NCI-H2081 treated with DMSO at 0.1 percent for 48 hours (cell line): ENCODE measurements at places on chromosomes 13 and 19.

DNA sequence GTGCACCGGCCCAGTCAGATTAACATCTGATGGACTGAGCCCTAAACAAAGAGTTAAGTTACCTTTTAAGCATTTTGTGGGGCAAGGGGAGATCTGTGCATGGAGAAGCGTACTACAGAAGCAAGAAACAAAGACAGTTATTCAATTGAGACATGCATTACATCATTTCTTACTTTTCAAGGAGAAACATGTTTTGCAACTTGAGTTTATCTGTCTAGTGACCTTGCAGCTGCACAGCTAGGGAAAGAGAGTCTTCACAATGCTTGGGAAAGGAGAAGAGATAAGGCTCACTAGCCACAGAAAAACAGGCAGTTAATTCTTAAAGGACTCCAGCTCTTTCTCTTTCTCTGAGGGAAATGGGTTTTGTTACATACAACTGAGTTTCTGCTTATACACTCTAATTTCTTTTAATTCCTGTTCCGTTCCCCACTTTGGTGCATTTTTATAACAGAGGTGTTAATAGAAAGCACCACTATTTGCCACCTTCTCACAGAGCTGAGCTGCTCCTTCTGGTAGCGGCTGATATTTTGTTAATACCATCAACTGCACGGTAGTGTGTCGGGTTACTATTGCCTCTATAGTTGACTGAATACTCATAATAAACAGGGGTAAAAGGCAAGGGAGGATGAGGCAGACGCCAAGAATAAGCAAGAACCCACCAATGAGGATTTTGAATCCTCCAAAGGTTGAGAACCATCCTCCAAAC lies 55.9 kb downstream of the ZNF431 start:
- no peak for DNase-seq

DNA sequence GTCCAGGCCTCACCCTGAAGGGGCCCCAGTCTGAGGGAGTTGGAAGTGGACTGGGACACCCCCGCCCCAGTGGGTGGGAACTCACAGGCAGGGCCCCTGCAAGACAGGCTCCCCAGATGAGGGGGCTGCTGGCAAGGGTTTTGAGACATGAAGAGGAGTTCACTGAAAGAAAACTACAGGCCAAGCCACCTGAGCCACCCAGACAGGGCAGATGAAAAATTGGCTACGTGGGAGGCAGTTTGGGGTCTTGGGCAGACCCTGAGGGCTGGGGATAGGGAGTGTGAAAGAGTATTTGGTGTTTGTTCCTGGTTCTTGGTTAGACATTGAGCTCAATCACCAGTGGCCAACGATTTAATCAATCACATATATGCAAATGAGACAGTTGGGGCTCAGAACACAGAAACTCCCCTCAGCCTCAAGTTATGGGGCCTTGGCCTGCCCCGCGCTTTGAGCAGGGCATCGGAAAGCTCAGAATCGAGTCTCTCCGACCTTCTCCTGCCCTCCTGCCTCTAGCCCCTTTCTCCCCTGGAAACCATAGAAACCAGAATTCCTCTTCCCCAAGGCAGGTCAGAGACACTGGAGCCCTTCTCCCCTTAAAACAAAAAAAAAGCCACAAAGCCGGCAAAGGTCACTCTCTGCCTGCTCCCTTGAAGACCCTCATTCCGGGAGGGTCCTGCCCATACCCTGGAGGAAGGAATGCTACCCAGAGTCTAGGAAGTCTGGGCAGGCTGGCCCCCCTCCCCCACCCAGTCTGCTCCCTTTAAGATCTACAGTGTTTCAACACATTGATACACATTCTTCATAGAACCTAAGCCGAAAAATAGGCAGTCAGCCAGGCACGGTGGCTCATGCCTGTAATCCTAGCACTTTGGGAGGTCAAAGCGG lies 1.3 kb upstream of the ISYNA1 start:
- no peak for DNase-seq

DNA sequence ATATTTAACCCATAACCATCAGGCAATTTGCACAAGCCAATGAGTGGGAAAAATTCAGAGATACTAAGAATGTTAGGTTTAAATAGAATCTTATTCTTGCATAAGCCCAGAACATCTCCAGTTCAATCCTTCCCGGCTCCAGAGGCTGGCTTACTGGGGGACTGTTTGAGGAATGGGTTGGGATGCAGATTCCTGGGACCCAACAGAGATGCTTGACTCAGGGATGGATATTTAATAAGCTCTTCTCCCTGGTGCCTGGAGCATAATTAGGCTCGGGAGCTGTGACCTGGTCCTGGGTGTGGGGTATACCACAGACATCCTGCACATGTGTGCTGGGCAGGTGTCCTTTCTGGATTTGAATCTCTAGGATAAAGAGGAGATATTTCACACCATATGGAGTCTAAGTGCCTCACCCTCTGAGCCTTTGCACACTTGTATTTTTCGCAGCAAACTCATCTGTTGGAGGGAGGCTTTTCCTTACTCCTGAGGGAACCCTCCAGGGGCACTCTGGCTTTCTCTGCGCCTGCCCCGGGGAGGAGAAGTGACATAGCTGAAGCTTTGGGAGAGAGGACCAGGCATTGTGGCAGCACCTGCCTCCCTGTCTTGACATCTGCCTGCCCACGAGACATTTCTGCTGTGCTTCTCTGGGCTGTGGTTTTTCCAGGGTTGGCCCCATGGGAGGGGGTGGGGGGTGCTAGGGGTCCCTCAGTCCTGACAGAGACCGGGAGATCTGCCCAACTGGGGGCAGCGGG lies 36.1 kb upstream of the ANKRD10 start:
- DNase-seq, result no peak

DNA sequence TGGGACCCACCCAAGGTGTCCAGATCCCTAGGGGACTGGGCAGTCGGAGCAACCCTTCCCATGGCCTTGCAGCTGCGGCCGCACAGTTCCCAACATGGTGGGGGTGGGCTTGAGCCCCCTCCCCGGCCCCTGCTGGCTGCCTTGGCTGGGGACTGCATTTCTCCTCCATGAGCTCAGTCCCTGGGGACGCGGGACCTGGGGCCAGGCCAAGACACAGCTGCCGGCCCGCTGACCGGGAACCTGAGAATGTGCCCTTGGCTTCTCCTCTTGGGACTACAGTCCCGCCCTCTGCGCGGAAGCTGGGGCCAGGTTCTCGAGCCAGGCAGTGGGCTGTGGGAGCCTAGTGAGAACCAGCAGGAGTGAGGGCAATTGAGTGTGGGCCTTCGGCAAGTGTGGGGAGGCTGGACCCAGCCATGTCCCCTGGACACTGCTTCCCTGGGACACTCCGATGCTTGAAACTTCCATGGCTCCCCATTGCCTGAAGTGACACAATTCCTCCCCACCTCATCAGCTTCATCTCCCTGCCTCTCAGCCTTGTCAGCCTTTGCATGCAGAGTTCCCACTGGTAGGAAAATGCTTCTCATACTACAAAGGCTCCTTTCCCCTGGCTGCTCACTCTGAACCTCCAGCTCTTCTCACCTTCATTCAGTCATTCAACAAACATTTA lies 13.1 kb upstream of the NOTCH3 start:
- no peak for DNase-seq

GRCh38 chr13:100633461-100633860 lies 41.1 kb downstream of the TMTC4 start:
- no peak for DNase-seq

DNA sequence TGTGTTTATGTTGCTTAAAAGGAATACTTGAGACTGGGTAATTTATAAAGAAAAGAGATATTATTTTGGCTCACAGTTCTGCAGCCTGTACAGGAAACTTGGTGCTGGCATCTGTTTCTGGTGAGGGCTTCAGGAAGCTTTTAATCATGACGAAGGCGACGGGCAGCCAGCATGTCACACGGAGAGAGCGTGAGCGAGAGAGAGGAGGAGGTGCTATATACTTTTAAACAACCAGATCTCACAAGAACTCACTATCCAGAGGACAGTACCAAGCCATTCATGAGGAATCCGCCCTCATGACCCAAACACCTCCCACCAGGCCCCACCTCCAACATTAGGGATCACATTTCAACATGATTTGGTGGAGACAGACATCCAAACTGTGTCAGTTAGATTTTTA lies 163.4 kb upstream of the TSC22D1 start:
- no peak for DNase-seq

DNA sequence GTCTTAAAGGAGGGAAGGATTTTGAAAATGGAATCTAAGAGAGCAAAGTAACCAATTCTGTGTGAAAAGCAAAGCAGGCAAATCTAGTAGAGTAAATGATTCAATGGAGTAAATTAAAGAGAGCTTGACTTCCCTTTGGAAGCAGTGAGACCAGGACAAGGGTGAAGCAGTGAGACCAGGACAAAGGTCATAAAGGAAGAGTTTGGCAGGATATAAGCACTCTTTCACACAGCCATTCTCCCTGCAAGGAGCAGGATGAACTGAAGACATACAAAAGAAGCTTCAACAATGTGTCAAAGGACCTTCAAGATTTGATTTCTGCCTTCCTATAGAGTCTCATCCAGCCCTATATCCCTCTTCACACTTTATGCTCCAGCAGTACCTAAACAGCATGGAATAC lies 123.8 kb downstream of the ENOX1 start:
- DNase-seq, result no peak

DNA sequence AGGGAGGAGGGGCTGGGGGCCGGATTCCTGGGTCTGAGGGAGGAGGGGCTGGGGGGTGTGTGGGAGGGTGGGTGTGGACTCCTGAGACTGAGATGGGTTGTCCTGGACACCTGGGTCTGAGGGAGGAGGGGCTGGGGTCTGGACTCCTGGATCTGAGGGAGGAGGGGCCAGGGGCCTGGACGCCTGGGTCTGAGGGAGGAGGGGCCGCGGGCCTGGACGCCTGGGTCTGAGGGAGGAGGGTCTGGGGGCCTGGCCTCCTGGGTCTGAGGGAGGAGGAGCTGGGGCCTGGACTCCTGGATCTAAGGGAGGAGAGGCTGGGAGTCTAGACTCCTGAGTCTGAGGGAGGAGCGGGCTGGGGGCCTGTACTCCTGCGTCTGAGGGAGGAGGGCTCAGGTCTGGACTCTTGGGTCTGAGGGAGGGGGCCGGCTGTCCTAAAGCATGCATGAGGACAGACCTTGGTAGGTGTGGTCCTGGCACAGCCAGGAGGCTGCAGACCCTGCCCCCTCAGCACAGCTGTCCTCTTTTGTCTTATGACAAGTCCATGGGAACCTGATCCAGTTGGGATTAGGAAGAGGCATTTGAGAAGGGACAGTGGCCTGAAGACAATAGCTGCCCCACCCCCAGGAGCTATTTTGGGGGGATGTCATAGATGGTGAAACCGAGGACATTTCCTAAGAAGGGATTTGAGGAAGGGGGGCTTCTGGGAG lies 1.3 kb downstream of the TNNT1 start:
- DNase-seq, result no peak

- no peak for DNase-seq
Observed at GRCh38 chr19:29606420-29606747, 301 bp downstream of the POP4 start.

DNA sequence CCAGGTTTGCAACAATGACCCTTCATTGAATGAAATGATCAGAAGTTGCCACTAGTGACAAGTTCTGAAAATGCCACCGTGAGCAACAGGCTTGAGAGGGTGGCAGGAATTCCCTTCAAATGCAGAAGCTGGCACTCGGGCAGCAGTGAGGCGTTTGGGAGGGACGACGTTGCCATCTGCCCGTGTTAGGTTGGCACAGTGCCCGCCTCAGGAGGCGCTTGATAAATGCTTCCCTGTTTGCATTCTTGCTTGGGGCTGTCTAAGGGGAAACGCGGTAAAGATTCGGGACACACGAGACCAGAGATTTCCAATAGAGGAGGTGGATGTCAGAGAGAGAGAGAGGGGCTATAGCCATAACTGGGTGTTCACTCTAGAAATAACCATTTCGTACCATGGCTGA lies 101.9 kb downstream of the TEX29 start:
- DNase-seq, result no peak

DNA sequence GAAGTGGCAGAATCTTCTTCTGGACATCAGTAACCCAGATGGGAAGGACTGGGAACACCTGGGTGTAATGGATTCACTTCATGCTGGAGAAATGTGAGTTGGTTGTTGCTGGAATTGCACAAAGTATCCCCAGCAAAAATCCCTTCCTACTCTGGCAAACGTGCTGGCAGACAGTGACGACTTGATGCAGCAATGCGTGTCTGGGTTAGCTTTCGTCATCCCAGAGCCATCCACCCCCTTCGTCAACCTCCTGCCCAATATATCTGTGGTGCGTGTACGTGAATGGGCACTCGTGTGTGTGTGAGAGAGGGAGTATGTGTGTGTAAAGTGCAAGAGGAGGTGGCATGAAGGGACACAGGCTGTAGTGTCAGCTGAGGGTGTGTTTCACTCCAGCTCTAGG lies 70.9 kb downstream of the TM9SF2 start:
- no peak for DNase-seq

DNA sequence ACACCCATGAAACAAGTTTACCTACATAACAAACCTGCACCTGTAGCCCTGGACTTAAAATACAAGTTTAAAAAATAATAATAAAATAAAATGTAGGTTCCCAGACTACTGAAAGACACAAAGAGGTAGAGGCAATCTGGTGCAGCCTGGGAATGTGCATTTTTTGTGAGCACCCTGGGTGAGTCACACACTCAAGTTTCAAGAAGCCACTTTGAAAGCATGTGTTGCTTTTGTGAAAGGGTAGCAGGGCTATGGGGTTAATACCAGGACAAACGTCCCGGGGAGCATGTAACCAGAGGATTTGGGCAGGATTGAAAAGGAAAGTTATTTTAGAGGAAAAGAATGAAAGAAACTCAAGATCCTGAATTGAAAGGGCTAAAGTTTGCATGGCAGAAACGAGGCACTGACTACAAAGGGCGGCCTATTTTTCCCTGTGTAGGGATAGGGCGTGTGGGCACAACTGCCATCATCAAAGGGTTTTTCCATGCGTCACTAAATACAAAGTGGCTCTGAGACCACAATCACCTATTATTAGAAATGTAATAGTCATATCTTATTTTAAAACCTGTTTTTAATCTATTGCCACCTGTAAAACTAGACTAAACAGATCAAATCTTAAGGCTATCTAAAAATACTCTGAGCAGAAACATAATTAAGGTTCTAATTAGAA lies 314.9 kb downstream of the COG6 start:
- DNase-seq, result no peak

GRCh38 chr13:42539670-42540069 lies 34.3 kb upstream of the TNFSF11 start:
- DNase-seq, result no peak

GRCh38 chr19:56119582-56119978 lies 1.5 kb downstream of the ZNF787 start:
- no peak for DNase-seq
